ENCODE measurements at places on chromosomes 7 and 10.

- DNase-seq = no peak
Observed at GRCh38 chr7:43141091-43141490, 28.6 kb downstream of the HECW1 start.

DNA sequence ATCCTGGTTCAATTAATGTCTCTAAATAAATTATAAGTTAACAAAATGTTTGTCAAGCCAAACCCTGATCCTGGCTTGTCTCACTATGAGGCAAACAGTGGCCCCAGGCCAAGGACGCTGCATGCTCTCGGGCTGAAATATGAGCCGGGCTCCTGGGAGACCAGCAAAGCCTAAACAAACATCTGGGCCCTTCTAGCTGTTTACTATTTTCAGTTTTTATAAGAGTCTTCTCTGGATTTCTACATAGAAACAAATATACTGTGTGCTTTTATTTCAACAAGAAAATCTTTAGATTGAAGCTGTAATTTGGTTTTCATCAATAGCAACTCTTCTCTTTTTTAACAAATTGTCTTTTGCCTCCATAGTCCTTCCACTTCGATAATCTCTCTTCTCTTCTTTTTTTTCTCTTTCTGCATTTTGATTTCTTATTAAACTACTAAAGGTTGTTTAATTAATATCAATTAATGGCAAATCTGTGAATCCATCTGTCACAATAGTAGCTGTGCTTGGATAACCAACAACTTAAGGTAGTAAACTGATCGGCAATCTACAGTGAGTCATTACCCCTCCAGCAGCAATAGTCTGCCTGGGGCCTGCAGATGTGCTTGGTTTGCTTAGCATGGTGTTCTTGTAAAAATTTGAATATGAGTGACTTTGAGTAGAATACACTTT lies 83.3 kb upstream of the DNAJC1 start:
- peak; percentile 4 for DNase-seq

DNA sequence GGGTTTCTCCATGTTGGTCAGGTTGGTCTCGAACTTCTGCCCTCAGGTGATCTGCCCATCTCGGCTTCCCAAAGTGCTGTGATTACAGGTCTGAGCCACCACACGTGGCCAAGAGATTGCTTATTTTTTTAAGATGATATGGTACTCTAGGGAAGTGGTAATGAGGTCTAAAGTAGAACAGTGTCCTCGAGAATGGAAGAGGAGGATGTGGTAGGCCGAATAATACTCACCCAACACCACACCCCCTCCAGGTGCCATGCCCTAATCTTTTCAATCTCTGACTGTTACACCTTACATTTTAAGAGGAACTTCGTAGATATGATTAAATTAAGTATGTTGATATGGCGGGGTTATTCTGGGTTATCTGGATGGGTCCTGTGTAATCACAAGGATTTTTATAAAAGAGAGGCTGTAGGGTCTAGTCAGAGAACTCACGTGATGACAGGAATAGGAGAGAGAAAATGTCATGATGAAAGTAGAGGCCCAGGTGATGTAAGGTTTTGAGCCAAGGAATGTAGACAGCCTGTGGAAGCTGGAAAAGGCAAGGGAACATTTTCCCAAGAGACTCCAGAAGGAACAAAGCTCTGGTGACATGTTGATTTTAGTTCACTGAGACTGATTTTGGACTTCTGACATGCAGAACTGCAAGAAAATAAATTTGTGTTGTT lies 29.5 kb downstream of the CDK13 start:
- no peak for DNase-seq

DNA sequence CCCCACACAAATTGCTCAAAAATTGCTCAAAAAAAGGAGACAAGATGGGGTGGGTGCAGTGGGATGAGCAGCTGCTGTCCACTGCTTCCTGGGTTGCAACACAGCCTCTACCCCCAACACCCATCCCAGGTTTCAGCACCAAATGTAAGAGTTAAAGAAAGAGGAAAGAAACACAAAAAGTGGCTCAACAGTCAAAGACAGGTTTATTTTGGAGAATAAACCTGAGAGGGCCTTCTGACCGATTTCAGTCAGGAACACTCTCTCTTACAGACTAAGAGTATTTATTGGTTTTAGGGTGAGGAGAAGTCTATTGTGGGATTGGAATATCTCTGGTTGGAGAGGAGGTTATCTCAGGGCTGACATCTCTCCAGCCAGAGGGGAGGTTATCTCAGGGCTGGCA lies 28.4 kb downstream of the OR13A1 start:
- DNase-seq = no peak

GRCh38 chr7:50793947-50794570 lies 11.4 kb upstream of the GRB10 start:
- no peak for DNase-seq

- no peak for DNase-seq
Observed at GRCh38 chr7:14843755-14844154, 58.8 kb downstream of the DGKB start.
